CMK (cell line): ENCODE measurements at places on chromosomes 12 and 14.

DNA sequence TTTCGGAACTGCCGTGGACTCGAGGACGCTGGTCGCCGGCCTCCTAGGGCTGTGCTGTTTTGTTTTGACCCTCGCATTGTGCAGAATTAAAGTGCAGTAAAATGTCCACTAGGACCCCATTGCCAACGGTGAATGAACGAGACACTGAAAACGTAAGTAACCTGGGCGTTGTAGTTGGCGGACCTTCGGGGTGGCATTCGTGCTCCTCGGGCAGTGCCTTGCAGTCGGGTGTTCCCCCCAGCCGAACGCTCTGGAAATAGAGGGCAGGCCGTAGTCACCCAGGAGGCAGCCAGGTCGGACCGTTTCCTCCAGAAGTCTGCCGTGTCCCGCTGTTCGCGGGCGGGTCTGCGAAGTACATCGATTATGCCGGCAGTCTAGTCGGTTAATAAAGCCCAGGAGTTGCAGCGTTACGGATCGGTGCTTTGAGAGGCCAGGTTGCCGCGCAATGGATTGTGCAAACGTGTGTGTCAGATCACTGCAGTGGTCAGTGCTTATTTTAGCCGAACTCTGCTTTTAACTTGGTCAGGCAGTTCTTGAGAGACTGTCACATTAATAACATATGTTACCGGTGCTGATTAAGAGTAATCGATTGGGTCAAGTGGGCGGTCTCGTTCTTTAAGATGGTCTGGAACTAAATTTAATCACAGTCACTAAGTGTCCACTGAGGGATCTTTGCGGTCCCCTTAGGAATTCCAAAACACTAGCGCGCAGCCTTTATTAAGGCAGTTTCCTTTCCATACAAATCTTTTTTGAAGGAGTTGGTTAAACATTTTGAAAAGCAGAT is 906 bp downstream of the MARK3 start:
- DNase-seq: no peak

GRCh38 chr12:115213118-115213517 is 529.1 kb upstream of the TBX3 start:
- DNase-seq: no peak

- peak; percentile 2 for DNase-seq
Measured at GRCh38 chr14:22131749-22132476, 457.1 kb downstream of the DAD1 start.

GRCh38 chr14:67456732-67457131 is 31.8 kb downstream of the TMEM229B start:
- no peak for DNase-seq

DNA sequence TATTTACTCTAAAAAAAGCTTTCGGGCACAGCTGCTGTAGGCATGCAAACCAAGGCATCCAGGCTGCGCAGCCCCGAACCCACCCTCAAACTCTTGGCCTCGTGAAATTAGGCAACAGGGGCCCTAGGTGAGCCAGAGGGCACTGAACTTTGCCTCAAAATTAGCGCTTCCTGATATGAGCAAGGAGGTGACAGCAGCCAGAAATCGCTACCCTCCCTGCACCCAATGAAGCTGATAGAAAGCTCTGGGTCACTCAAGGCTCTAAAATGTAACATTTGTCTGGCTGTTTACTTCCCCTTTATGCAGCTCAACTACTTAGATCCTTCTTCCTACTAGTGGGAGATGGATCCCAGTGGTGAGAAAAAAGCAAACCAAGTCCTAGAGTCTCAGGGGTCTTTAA is 61.8 kb downstream of the PITPNM2 start:
- DNase-seq: no peak

DNA sequence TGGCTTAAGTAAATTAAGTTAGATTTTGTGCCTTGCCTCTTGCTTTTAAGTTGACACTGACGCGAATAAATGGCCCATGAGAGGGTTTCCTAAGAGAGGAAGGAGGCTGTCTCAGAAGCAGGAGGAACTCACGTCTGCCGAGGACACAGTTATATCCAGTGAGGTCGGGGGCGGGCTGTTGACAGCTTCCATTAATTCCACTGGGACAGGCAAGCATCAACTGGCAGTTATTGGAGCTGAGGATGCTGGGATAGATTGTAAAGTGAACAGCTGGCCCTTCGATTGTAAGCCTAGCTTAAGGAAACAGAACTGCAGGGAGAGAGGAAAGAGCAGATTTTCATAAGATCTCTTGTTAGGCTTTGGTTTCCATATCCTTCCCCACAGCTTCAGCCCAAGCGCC is 399.2 kb downstream of the IPO8 start:
- no peak for DNase-seq

- peak; percentile 58 for DNase-seq
Measured at GRCh38 chr12:23204933-23205778, 580.2 kb downstream of the ETNK1 start.

DNA sequence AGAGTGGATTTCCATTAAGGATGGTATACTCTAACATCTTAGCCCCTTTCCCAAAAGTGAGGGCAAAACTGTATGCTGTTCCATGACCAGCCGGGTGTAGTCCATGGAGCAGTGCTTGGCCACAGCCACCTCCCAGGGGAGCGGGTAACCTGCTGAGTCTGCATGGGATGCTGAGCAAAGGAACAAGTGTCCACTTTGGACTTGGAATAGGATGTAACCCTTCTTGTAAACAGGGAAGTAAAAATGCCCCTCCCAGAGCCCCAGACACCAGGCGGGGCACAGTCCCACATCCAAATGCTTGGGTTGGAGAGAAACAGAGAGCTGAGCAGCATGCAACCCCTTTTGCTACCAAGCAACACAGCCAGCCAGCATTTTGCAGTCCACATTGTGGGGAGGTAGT is 65.6 kb downstream of the ACTN1 start:
- DNase-seq: no peak

DNA sequence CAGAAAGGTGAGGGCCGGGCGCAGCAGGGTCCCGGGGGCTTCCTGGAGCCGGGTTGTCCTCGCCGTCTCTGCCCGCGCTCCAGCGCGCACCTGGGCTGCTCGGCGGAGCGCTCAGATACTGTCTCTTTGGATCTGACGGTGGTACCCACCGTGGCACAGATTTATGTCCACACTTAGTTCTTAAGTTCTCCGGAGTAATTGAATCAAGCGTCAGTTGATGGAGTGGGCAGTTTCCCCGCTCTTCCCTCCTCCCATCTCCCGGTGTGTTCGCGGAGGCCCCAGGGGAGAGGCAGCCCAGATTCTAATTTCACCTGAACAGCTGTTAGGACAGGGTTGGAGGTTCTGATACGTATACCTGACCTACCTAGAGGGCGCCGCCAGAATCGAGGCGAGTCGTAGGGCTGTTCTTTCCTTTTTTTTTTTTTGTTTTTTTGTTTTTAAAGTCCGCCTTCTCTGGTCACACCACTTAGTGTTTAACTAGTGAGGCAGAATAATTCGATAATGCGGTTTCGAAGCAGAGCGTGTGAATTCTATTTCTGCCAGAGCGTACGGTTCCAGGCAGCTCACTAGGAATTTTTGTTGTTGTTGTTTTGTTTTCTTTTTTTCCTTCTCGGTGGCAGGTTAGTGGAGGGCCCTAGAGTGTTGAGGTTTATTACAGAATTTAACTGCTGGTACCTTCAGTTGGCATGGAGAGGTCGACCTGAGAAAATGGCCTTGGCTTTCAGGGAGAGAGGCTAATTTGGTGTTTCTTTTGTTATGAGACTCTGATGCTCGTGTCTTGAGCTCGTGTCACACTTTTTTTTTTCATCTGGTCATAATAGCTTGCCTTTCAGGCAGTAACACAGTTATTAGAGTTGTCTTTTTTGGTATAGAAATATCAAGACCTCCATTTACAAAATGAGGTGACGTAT is 22.3 kb upstream of the GNS start:
- DNase-seq: no peak
